ENCODE measurements at places on chromosomes 11 and 22. TPM values are rescaled to one million over a fixed set of nuclear protein-coding genes. Genes with fewer than 3 reads are reported as not detected.

- no peak for DNase-seq
Measured at GRCh38 chr11:16809886-16810668, 71.6 kb downstream of the C11orf58 start.

DNA sequence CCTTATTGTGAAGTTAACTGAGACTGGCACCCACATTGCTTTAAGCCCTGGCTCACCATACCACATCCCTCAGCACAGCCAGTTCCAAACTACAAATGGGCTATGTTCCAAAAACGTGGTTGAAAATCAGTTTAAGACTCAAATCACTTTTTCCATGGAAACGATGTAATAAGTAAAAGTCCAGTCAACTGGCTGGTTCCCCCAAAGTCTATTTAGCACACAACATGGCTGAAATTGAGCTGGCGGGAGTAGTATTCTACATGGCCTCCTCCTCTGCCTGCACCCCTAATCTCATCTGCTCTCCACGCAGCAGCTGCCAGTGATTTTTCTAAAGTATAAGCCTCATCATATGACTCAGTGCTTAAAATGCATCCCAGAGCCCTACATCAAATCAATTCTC lies 40.9 kb upstream of the BIRC3 start:
- DNase-seq = no peak

GRCh38 chr22:30867746-30868662 lies 100.6 kb downstream of the MORC2 start:
- DNase-seq = no peak

DNA sequence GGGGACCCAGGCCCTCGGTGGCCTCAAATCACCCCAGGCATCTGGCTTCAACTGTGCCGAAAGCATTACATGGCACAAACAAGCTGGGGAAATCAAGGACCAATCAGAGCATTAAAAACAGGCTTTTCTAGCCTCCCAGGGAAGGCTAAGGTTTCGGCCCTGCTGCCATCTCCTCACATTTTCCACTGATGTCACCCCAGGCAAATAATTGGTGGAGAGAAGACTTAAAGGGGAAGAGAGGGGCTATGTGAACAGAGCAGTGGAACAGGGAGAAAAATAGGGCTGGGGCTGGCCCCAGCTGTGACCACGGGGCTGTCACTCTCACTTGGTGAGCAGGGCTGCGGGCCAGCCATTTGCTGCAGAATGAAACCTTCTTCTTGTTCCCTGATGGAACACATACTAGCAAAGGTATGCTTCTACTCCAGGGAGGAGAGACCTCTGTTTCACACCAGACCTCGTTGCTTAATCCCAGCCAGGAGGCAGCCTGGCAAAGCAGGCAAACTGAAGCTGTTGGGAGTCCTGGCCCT lies 581.3 kb downstream of the SOX6 start:
- DNase-seq = no peak

Gene CHEK1
- 22.9 TPM for total RNA-seq

- no peak for DNase-seq
Measured at GRCh38 chr22:38921120-38921519, 36.3 kb upstream of the APOBEC3A start.

DNA sequence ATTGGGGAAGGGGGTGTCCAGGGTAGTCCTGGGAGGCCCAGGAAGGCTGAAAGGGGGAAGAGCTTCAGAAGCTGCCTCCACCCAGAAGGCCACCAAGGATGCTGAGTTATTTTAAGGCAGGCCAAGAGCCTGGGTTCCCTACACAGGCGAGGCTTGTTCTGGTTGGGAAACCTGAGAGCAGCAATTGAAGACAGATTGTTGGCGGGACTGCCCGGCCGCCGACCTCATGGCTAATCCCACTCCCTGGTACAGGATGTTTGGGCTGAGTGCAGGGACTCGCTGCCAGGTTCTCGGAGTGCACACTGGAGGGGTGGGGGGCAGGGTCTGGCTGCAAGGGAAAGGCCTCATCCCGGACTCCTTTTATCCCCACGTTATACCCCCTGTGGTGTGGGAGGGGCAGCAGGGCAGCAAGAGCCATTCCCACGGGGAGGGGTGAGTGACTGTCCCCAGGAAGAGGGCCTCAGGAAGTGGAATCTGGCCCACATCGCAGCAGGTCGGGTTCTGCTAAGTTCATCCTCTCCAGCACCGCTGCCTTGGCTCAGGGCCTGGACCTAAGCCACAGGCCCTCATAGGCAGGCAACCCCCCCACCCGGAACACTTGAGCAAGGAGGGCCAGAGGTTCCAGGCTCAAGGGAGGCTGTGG lies 43.6 kb upstream of the PRR5 start:
- no peak for DNase-seq

Gene FOSL1
- total RNA-seq = not detected

GRCh38 chr11:97557399-97557798 lies 1167.6 kb downstream of the JRKL start:
- DNase-seq = no peak

DNA sequence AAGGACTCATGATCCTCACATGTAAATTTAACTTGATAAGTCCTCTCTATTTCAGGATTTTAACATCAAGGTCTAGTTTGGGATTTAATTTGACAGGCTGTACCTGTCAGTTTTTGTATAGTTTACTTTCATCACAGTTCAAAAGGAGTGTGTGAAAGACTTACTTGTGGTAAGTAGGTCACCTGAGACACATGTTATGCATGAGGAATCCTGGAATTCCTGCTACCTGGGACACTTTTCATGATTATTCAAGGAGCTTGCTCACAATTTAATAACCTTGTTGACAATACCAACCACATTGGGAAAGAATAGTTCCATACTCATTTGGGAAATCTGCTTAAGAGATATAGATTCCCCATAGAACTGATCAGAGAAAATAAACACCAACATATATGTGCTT lies 15.8 kb upstream of the SLC36A4 start:
- no peak for DNase-seq

Gene CEND1
- not detected for total RNA-seq

DNA sequence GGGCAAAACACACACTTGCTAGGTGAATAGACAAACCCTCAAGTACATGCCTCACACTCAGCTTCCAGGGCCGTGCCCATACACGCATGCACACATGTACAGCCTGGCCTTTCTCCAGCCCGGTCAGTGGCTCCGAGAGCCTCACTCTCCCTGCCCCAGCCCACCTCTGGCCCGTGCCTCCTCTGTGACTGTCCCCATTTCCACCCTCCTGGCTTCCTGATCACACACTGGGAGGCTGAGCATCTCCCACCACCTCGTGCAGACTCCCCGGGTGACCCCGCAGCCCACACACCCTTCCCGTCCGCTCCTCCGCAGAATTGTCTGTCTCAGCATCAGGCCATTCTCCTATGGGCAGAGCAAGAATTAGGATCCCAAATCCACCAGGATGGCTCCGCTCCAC lies 634.1 kb downstream of the TBC1D22A start:
- no peak for DNase-seq

Gene FAM118A
- 14.9 TPM for total RNA-seq

GRCh38 chr11:27735281-27735680 lies 35.0 kb upstream of the BDNF start:
- no peak for DNase-seq

- no peak for DNase-seq
Measured at GRCh38 chr11:4064278-4064955, 30.2 kb upstream of the RRM1 start.

Gene OR2AG1
- not detected for total RNA-seq

- no peak for DNase-seq
Measured at GRCh38 chr11:70466154-70466553, 67.8 kb downstream of the CTTN start.

GRCh38 chr11:134455516-134455915 lies 43.5 kb upstream of the B3GAT1 start:
- DNase-seq = no peak

DNA sequence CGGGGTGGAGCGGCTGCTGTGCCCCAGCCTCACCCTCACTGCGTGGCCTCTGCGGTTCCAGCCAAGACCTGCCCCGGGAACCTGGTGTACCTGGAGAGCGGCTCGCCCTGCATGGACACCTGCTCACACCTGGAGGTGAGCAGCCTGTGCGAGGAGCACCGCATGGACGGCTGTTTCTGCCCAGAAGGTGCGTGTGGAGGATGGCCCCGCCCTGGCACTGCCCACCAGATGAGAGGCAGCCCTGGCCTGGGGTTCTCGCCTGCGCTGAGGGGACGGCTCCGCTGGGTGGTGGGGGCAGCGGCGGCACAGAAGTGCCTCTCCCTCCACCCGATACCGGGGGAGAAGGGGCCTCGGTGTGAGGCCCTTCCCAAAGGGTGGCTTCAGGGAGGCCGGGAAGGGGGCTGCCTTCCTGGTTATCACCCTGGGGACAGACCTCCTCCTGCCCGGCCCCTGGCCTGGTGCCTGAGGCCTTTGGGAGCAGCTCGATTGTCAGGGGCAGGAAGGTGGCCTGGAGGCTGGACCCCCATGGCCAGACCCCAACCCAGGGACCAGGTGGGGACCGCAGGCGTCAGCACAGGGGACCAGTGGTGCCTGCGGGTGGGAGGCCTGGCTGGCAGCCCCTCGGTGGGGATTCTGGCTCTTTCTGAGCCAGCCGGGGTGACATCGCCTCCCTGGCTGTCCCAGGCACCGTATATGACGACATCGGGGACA lies 7.1 kb downstream of the MUC2 start:
- DNase-seq = no peak

Gene SREBF2
- 49.7 TPM for total RNA-seq

Gene MEN1
- total RNA-seq = 11.3 TPM

- DNase-seq = no peak
Measured at GRCh38 chr11:76074148-76075095, 131.9 kb downstream of the WNT11 start.

DNA sequence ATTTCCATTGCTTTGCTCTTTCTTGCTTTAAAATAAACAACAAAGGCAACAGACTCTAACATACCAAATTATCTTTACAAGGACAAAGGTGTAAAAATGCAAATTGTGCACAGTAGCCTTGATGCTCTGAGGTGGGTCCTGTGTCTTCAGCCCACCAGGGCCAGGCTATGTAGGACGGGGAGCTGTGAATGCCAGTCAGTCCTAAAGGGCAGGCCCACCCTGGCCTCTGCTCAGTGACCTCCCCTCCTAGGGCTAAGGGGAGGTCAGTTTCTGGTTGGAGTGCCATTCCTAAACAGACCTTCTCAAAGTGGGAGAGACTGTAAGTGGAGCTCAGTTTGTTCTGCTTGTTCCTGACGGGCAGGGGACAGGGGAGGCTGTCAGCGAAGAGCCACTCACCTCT lies 78.0 kb upstream of the SUSD2 start:
- no peak for DNase-seq

Gene BMAL1
- 16.4 TPM for total RNA-seq

GRCh38 chr11:62245271-62245753 lies 3.3 kb downstream of the SCGB1D2 start:
- no peak for DNase-seq

Gene DRICH1
- total RNA-seq = 0.48 TPM

DNA sequence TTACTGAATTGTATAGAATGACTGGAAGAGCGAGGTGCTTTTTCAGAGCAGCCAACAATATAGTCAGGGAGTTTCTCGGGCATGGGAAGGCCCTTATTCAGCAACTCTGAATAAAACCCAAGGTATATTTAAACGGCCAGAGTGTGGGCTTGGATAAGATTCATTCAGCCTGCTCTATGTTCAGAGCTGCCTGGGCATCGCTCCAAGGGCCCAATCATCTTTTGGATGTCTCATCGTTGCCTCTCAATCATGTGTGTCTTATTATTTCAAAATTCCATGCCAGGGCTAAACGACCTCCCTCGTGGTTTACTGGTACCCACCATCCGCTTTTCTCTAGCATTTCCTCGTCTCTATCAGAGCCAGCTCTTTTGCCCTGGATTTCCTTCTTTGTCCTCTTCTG lies 19.5 kb upstream of the NTM start:
- DNase-seq = no peak

DNA sequence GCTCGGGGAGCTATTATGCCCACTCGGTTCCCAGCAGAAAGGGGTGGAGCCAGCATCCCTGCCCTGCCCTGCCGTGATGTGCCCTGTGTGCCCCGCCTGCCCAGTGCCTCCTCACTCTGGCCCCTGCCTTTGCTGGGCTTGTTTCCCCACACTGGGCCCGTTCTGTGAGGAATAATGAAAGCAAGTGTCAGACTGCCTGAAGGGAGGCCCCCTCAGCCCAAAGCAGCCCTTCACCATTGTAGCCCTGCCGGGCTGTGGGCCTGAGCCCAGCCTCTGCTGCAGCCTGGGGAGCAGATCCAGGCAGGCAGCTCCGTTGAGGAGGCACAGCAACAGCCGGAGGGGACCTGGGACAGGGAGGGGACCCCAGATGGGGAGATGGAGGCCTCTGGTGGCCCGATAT lies 20.2 kb upstream of the NEFH start:
- DNase-seq = no peak

Gene TMEM45B
- total RNA-seq = 18.2 TPM

GRCh38 chr11:104830080-104830479 lies 68.2 kb downstream of the CASP12 start:
- DNase-seq = no peak

DNA sequence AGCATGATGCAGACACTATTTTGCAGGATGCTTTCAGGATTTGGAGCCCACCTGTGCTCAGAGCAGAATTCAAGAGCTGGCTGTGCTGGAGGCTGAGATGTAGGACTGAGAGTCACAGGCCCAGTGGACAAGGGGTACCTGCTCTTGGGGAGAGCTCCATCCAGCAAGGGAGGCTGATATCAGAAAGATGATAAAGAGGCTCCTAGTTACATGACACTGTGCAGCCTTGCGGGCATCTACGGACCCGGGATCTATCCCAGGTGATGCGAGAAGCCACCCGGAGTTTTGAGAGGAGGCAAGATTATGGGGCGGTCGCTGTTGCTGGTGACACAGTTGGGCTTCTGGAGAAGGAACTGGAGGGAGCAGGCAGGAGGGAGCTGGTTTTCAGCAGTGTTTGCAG lies 579.0 kb downstream of the TBC1D22A start:
- no peak for DNase-seq

- DNase-seq = no peak
Measured at GRCh38 chr11:131858505-131858904, 488.1 kb downstream of the NTM start.

- peak; percentile 31 for DNase-seq
Measured at GRCh38 chr11:125874556-125875124, 12.8 kb upstream of the HYLS1 start.

Gene FUT4
- 7.7 TPM for total RNA-seq

- DNase-seq = no peak
Measured at GRCh38 chr22:31332010-31332409, 14.1 kb downstream of the PATZ1 start.

DNA sequence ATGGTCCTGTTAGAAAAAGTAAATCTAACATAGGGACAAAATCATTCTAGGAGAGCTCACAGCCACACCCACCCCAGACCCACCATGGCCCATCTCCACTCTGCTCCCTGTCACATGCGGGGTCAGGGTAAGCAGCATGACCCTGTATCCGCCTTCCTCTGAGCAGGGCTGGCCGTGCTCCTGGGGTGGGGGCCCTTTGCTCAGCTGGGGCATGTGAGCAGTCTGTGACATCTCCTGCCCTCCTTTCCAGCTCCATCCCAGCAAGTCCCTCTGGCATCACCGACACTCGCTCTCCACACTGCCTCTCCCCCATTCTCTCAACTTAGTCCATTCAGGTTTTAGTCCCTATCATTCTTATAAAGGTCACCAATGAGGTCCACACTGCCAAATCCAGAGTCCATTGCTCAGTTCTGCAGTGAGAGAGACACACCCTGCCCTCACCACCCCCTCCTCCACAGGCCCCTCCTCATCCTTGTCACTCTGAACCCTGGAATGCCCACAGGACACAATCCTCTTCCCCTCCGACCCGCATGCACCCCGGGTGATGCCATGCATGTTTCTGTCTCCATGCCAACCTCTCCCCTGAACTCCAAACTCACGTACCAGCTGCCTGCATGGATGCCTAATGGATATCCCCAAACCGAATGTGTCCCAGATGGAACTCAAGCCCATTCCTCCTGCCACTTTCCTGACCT lies 65.1 kb upstream of the PITPNB start:
- no peak for DNase-seq

Measured in urinary bladder (tissue), 4 donors.